ENCODE measurements at places on chromosomes 3 and 15. TPM values are rescaled to one million over a fixed set of nuclear protein-coding genes. Genes with fewer than 3 reads are reported as not detected.

SATB1 gene
- total RNA-seq = not detected

LRRC3B gene
- total RNA-seq = not detected

COL6A5 gene
- not detected for total RNA-seq

DTX3L gene
- total RNA-seq = 10.0 TPM

CMTM6 gene
- 43.2 TPM for total RNA-seq

Data from A549 treated with dexamethasone at 1 μM for 4 hours (cell line).